Nucleus accumbens (tissue), 56 donors: ENCODE measurements at places on chromosomes 12 and 14.

GRCh38 chr12:546920-547845 is 87.4 kb downstream of the B4GALNT3 start:
- peak; percentile 45 for DNase-seq

DNA sequence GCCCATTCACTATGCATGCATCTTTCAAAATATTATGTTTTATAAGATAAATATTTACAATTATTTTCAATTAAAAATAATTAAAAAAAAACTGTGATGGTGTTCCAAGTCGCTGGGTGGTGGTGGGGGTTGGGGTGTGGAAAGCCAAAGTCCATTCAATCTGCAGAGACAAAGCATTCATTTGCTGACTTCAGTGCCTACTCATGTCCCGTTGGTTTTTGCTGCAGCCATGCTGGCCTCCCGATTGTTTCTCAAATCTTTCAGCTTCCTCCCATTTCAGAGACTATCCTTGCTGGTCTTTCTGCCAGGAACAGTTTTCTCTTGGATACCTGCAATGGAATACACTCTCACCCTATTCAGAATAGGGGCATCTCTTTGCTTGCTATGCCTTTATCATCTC is 331.5 kb upstream of the NOVA1 start:
- DNase-seq: no peak

DNA sequence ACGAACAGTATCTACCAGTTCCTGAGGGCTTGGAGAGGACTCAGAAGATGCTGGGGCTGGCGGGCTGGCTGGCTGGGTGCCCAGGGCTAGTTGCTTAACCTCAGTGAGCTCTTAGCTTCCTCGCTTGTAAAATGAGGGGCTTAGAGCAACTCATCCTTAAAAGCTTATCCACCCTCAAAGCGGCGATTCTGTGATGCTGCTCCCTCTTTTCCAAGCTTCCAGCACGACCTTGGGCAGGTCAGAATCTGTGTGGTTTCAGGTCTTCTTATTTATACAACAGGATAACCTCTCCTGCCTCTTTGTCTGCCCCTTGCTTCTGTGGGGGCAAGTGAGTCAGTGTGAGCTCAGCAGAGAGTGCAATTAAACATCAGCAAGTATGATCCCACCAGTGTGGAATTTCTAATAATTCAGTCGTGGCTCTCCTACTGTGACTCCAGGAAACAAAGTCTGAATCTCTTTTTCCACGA is 281.8 kb downstream of the KSR2 start:
- no peak for DNase-seq

DNA sequence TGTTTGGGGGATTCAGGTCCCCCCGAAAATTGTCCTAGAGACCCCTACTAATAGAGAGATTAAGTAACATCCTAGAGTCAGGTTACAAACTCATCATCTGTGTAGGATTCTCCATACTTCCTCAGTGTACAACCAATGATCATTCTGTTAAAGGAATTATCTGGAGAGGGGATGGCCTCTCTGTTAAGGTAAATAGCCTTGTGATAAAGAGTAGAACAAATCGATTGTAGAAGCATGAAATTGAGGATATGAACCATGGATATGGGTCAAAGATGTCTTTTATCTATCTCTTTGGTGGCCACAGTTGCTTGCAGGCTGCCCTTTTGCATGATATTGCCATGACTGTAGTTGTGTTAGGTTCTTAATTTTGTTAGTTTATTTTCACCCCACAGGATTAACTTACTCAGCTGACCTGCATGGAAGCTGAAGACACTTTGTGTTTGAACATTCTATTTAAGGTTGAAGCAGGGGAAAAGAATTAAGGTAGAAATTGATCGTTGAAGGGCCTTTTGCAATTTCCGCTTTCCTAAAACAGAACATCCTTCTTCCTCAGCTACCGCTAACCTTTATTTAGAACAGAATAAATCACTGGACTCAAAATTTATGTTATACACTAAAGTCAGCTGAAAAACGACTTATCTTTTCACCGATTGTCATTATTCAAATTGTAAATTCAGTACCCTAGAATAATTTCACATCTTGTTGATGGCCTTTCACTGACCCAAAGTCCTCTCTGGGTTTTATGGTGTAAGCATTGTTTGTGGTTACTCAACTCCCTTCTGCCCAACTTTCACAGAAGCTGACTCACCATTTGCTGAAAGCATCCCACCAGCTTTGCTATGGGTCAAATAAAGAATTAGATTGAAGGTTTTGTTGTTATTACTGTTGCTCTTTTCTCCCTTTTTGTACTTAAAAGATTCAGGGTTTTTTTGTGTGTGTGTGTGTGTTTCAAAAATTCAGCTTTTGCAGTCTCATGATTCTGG is 52.3 kb downstream of the IRAK3 start:
- DNase-seq: no peak

DNA sequence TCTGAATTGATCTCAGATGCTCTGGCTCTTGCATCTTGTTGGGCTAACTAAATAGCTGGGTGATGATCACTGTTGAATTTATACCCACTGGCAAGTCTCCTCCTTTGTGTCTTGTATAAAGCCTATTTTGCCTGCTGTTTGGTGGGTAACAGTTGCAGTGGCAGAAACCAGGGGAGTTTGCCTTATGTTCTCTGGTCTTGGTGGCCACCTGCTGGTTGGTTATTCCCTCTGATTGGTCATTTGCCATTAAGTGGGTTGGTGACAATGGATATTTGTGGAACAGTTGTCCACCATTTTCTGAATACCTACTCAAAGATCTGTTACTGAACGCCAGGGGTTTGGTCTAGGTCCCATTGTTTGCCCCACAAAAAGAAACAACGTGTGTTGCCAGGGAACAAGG is 52.1 kb downstream of the AVPR1A start:
- no peak for DNase-seq
